ENCODE measurements at places on chromosomes 5 and 9. TPM values are rescaled to one million over a fixed set of nuclear protein-coding genes. Genes with fewer than 3 reads are reported as not detected.

Gene CSNK1G3
- total RNA-seq, result 57.0 TPM

DNA sequence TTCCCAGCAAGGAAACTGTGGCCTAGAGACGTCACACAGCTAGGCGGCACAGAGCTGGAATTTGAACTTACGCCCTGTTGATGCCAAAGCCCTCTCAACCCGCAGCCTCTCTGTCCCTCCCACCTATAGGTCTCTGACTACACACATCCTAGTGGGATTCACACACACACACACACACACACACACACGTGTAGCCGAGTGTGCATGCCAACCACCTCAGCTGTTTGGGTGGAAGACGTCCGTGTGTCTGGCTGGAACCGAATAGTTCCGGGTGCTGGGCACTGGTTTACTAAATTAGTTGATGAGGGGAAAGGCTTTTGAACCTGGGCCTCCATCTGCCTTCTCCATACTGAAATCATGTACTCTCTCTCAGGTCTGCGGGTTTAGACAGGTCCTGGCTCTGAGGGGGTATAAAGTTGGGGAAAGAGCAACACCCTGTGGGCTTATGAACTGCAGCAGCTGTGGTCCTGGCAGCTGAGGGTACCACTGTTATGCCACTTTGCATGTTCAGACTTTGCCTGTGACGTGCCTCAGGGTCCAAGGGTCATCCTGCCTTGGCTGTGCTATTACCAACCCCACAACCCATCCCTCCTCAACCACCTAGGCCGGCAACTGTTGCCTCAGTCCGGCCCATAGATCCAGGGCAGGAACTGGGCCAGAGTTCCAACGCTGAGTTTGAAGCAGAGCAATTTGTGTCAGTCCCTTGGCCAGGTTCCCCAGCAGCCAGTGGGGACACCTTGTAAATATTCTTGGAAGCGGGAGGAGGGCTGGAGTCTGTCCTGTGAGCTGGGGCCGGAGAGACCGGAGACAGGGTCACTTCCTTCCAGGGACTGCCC is 50.5 kb downstream of the PSD2 start:
- H3K4me3 ChIP-seq, result no peak overlapping the region
- H3K27ac ChIP-seq, result no peak overlapping the region
- H3K36me3 ChIP-seq, result no peaks in the 10 kb centered on the region
- no peaks in the 10 kb centered on the region for H3K4me1 ChIP-seq
- H3K27me3 ChIP-seq, result peaks cover 9% of the 10 kb centered on the region

GRCh38 chr5:68086857-68087256 is 128.7 kb upstream of the PIK3R1 start:
- H3K27ac ChIP-seq, result no peak overlapping the region
- H3K4me1 ChIP-seq, result no peaks in the 10 kb centered on the region
- no peak overlapping the region for H3K4me3 ChIP-seq
- peak; percentile 76 for DNase-seq
- no peaks in the 10 kb centered on the region for H3K36me3 ChIP-seq
- no peaks in the 10 kb centered on the region for H3K27me3 ChIP-seq

Gene PCDHB11
- total RNA-seq, result 0.77 TPM

Gene LPAR1
- total RNA-seq, result 222 TPM

Gene TNC
- 457 TPM for total RNA-seq
